ENCODE measurements at places on chromosomes 1 and 21. TPM values are rescaled to one million over a fixed set of nuclear protein-coding genes. Genes with fewer than 3 reads are reported as not detected.

GRCh38 chr1:233543338-233544255, 70.3 kb upstream of the KCNK1 start:
- DNase-seq: no peak
- H3K4me3 ChIP-seq: no peak overlapping the region
- H3K27ac ChIP-seq: no peak overlapping the region
- no peaks in the 10 kb centered on the region for H3K36me3 ChIP-seq

DNA sequence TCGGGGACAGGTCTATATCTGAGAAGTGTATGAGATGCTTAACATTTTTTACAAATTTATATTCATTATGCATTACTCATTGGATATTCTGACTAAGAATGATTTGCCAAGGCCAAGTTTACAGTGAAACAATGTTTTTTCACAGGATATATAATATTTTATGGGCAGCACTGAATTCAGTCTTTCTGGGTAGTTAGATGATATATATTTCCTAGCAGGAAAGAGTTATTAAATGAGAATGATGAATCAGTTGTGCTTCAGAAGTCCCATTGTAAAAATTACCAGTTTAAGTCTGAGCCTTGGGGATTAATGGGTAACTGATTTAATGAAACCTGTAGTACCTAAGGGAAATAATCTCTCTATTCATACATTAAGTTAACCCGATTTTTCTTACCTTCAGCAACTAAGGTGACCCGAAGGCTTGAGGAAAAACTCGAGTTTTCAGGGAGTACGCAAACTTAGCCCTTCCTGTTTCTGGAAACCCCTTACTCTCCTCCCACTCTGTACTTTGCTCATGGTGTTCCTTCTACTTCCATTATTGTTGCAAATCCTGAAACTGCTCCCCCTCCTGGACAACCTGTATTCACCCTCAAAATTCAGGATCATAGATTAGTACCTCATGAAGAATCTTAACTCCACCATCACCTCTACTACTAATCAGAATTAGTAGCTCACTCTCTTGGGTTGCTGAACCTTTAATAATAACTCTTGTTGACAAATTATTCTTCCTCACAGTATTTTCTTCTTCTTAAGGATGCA, 135.1 kb downstream of the AK5 start:
- no peak overlapping the region for H3K27ac ChIP-seq
- no peak overlapping the region for H3K4me3 ChIP-seq
- H3K4me1 ChIP-seq: peaks cover 3% of the 10 kb centered on the region
- DNase-seq: no peak
- no peaks in the 10 kb centered on the region for H3K36me3 ChIP-seq

GRCh38 chr1:108657356-108658080, 3.4 kb downstream of the HENMT1 start:
- H3K4me3 ChIP-seq: no peak overlapping the region
- H3K4me1 ChIP-seq: no peaks in the 10 kb centered on the region
- no peaks in the 10 kb centered on the region for H3K27me3 ChIP-seq

DNA sequence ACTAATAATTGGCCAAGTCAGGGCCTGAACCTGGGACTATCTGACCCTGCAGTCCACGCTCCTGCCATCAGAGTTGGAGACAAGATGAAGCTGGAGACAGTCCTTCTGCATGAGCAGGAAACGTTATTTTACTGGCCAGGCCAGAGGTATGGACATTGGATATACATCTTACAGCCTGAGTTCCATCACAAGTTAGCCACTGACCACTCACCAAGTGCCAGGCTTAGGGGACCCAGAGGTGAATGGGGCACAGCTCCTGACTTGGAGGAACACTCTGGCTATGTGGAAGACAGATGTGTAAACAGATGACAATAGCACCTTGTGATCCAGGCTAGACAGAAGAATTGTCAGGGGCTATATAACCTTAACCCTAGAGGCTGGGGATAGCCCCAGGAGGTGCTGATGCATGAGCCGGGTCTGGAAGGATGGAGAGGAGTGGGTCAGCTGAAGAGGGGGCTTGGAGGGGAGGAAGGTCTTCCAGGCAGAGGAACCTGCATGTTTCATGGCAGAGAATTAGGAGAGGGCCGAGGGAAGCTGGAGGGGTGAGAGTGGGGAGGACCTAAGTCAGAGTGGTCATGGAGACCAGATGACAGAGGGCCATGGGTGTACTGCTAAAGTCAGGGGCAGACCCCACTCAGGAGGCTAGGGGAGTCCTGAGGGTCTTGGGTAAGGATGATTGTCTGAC, 52.5 kb upstream of the DMRTB1 start:
- H3K4me1 ChIP-seq: no peaks in the 10 kb centered on the region
- H3K36me3 ChIP-seq: no peaks in the 10 kb centered on the region
- DNase-seq: no peak

DNA sequence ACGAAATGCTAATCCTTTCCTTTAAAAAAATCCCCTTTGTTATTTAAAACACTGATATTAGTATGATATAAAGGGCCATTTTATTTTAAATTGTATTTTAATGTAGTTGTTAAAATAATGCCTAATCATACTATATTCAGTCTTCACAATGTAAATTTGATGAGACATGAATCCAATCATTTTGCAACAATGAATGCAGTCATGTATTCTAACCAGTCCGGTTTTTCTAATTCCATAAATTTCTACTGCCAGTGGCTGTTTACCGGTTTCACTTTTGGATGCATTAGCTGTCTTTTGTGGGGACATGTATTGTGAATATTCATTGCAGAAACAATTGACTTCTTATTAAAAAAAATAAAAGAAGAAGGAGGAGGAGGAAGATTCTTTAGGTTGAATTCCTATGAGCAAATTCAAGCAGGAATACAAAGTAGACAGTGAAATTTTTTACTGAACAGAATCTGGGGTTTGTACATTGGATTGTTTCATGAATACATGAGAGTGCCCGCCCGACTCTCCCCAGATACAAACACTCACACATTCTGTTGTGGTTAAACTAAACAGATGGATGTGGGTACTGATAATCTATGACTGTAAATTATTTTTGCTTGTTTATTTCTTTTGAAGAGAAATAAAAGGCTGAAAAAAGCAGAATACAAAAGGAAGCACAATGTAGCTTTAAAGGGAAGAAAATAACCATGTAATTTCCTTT, 624.8 kb upstream of the PTBP2 start:
- no peak overlapping the region for H3K4me3 ChIP-seq
- H3K4me1 ChIP-seq: no peaks in the 10 kb centered on the region
- no peak for DNase-seq
- no peaks in the 10 kb centered on the region for H3K27me3 ChIP-seq

- H3K36me3 ChIP-seq: no peaks in the 10 kb centered on the region
- no peaks in the 10 kb centered on the region for H3K27me3 ChIP-seq
- no peak for DNase-seq
- no peaks in the 10 kb centered on the region for H3K4me1 ChIP-seq
These were observed 16.8 kb downstream of the PLA2G5 start for GRCh38 chr1:20086800-20087199.

GRCh38 chr1:172220376-172220775, 200.1 kb upstream of the C1orf105 start:
- H3K4me1 ChIP-seq: no peaks in the 10 kb centered on the region
- H3K36me3 ChIP-seq: no peaks in the 10 kb centered on the region
- no peak overlapping the region for H3K27ac ChIP-seq
- H3K4me3 ChIP-seq: no peak overlapping the region

DNA sequence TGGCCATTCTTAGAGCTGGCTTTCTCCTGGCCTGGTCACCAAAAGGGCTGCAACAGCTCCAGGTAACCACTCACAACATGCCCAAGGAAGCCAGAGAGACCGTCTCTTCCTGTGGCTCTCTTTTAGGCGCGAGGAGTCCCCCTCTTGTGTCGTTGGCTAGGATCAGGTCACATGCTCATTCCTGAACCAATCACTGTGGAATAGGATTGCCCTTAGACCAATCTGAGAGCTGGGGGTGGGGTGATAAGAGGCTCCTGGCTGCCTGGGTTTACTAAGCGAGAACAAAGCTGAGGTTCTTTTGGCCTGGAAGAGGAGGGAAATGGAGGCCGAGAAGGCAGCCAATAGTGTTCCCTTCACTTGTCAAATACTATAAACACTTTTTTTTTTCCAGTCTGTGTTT, 452.1 kb upstream of the PROX1 start:
- H3K27ac ChIP-seq: no peak overlapping the region
- no peaks in the 10 kb centered on the region for H3K27me3 ChIP-seq
- DNase-seq: no peak
- no peak overlapping the region for H3K4me3 ChIP-seq
- no peaks in the 10 kb centered on the region for H3K4me1 ChIP-seq

- H3K27ac ChIP-seq: no peak overlapping the region
- no peaks in the 10 kb centered on the region for H3K27me3 ChIP-seq
- no peaks in the 10 kb centered on the region for H3K36me3 ChIP-seq
- no peaks in the 10 kb centered on the region for H3K4me1 ChIP-seq
These were observed 6.9 kb upstream of the GPR153 start for GRCh38 chr1:6267686-6268322.

- DNase-seq: no peak
- peak overlapping the region; percentile 75 for H3K4me3 ChIP-seq
- no peaks in the 10 kb centered on the region for H3K36me3 ChIP-seq
- peaks cover 37% of the 10 kb centered on the region for H3K4me1 ChIP-seq
These were observed 2.9 kb downstream of the ADAMTS1 start for GRCh38 chr21:26842300-26842699.

GRCh38 chr1:154863315-154864174, 6.5 kb downstream of the KCNN3 start:
- H3K4me3 ChIP-seq: no peak overlapping the region
- H3K4me1 ChIP-seq: peaks cover 7% of the 10 kb centered on the region
- H3K27ac ChIP-seq: no peak overlapping the region
- H3K27me3 ChIP-seq: no peaks in the 10 kb centered on the region
- DNase-seq: no peak

DNA sequence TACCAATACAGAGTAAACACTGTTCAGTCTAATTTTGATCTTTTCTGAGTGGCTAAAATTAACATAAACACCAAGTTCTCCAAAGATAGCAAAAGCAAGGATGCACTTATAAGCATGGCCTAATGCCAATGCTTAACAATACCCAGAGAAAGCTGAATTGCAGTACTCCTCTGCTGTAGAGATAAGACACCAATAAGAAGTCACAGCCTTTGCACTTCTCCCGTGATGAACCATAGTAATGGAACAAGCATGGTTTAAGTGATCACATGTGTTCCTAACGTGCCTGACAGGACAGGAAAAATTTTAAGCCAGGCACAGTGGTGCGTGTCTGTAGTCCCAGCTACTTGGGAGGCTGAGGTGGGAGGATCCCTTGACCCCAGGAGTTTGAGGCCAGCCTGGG, 5.6 kb downstream of the PRDX1 start:
- H3K27me3 ChIP-seq: no peaks in the 10 kb centered on the region
- H3K4me3 ChIP-seq: no peak overlapping the region
- H3K4me1 ChIP-seq: peaks cover 34% of the 10 kb centered on the region
- DNase-seq: no peak
- peaks cover 37% of the 10 kb centered on the region for H3K36me3 ChIP-seq
- H3K27ac ChIP-seq: no peak overlapping the region

- no peak for DNase-seq
- H3K36me3 ChIP-seq: no peaks in the 10 kb centered on the region
- H3K27me3 ChIP-seq: no peaks in the 10 kb centered on the region
These were observed 35.8 kb downstream of the OLFML3 start for GRCh38 chr1:114015075-114015474.

DNA sequence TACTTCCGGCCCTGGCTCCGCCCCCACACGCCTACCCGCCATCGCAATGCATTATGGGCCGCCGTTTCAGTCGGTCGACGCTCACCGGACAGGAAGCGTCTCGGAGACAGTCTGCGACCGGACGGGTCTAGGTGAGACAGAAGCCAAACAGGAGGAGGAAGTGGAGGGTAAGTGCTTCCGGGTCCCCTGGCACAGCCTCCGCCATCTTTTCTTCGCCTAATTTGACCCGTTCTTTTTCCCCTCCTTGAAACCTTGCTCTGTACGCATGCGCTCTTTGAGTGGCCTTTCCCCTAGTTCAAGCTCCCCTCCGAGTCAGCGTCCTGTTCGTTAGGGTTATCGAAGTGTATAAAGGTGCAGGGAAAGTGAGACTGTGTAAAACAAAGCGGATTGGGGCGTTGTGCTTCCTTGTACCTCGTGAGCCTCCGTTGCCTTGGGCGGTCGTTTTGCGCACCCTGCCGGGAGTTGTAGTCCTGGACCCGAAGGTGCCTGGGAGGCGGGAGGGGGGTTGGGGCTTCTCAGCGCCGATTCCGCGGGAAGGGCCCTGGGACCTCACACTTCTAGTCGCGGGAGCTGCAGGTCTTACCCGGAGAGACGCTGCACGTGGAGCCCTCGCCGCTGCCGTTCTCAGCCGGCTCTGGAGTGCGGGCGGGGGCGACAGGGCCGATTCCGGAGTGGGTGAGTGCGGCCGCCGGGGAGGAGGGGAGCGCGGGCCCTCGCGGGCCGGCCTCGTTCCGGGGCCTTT, at the start of the genes ATP5PF and GABPA:
Gene ATP5PF, minus strand, starts transcription at position 1 of the 742 bp plus-strand sequence. CDS start 5,110 bp downstream, outside the sequence.
Gene GABPA, plus strand, starts transcription at position 69 of the 742 bp plus-strand sequence. CDS start 6,627 bp downstream, outside the sequence.
- H3K4me3 ChIP-seq: peak within 1 kb of the TSS; percentile 95
- H3K27me3 ChIP-seq: no peaks in the 10 kb centered on the region
- no peaks in the 10 kb centered on the region for H3K36me3 ChIP-seq
- H3K4me1 ChIP-seq: peaks cover 24% of the 10 kb centered on the region

DNA sequence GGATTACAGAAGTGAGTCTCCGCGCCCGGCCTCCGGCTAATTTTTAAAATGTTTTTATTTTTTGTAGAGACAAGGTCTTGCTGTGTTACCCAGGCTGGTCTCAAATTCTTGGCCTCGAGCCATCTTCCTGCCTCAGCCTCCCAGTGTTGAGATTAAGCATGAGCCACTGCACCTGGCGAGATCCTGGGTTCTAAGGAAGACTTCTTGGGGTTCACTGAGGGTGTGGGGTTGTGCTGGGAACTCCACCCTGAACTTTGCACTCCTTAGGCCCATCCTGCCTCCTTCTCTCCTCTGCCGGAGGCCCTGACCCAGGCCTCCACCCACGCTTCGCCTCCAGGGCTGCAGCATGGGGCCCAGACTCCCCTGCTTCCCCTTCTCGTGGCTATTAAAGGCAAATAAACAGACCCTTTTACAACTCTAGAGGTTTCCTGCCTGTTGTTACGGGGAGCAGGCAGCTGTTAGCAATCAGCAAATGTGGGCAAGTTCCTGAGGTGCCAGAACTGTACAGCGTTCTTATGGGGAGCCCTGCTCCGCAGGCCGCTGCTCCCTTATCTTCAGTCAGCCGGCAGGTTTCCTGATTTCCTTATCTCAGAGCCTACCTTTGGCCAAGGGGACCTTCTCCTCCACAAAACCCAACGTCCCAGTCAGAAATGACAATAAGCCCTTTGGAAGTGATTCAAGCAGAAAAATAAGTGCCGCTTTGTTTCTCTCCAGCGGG, 41.0 kb upstream of the LIN9 start:
- no peaks in the 10 kb centered on the region for H3K27me3 ChIP-seq
- H3K4me1 ChIP-seq: no peaks in the 10 kb centered on the region
- H3K36me3 ChIP-seq: no peaks in the 10 kb centered on the region
- H3K4me3 ChIP-seq: no peak overlapping the region

DNASE2B gene
- 13.1 TPM for total RNA-seq

RNU1-2 gene
- under 0.01 TPM for total RNA-seq

GUCA2A gene
- total RNA-seq: not detected

OMA1 gene
- total RNA-seq: 16.8 TPM

KIF14 gene
- total RNA-seq: 0.78 TPM

SLC16A4 gene
- total RNA-seq: 23.0 TPM

KCNK1 gene
- total RNA-seq: 10.6 TPM

LIN28A gene
- not detected for total RNA-seq

ZCCHC17 gene
- total RNA-seq: 4.3 TPM
